H1 (cell line): ENCODE measurements at places on chromosomes 7 and 10. TPM values are rescaled to one million over a fixed set of nuclear protein-coding genes. Genes with fewer than 3 reads are reported as not detected.

- no peaks in the 10 kb centered on the region for H3K27me3 ChIP-seq
- peak overlapping the region; percentile 60 for H3K27ac ChIP-seq
- no peak for DNase-seq
- H3K4me3 ChIP-seq, result no peak overlapping the region
- H3K4me1 ChIP-seq, result peaks cover 27% of the 10 kb centered on the region
Observed at GRCh38 chr7:148395990-148396716, 194.4 kb upstream of the C7orf33 start.

GRCh38 chr10:42768581-42769152, 13.9 kb upstream of the BMS1 start:
- no peak overlapping the region for H3K4me3 ChIP-seq
- H3K4me1 ChIP-seq, result no peaks in the 10 kb centered on the region
- no peak overlapping the region for H3K27ac ChIP-seq
- H3K36me3 ChIP-seq, result no peaks in the 10 kb centered on the region
- H3K27me3 ChIP-seq, result no peaks in the 10 kb centered on the region; the same call in 1 of the 2 replicates

- H3K4me1 ChIP-seq, result peaks cover 1% of the 10 kb centered on the region; the same call in 1 of the 2 replicates
- H3K36me3 ChIP-seq, result no peaks in the 10 kb centered on the region
- no peak overlapping the region for H3K4me3 ChIP-seq
- no peak for DNase-seq
Observed at GRCh38 chr10:89213191-89213808, 6.2 kb upstream of the CH25H start.

GRCh38 chr7:29035044-29035740, 77.1 kb upstream of the TRIL start:
- no peak for DNase-seq
- H3K27me3 ChIP-seq, result no peaks in the 10 kb centered on the region
- H3K27ac ChIP-seq, result no peak overlapping the region

DNA sequence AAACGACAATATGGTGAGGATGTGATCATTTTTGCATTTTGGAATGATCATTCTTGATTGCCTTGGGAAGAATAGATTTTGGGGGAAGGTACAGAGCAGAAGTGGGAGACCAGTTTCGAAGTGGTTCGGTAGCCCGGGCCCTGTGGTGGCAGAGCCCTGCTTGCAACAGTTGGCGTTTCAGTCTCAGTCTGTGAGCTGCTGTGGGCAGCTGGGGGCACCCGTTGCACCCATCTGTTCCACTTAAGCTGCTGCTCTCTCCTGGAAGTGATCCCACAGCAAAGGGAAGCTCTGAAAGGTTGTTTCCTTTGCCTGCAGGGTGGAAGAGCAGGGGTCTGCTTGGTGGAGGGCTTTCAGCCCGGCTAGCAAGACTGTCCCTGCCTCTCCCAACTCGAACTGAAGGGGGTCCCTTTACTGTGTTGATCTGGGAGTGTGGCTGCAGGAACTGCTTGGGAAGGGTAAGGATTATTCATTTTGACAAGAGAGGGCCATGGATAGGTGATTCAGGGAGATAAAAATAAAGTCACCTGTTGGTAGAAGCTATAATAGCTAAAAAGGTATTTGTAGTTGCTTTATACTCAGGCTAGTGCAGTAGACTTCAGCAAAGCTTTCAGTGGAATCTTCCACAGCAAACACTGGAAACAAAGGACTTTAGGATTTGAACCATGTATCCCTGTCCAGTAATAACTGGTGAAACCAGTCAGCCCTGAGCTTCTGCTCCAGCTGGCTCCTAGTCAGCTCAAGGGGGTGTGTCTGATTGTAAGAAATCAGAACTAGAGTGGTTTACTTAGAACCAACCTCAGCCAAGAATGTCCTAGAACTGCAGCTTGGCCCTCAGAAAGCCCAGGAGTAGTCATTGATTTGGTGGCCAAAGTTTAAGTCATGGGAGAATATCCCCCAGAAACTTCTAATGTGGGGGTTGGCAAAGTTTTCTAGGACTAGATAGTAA, 53.1 kb upstream of the PDCD4 start:
- H3K4me3 ChIP-seq, result no peak overlapping the region
- no peaks in the 10 kb centered on the region for H3K27me3 ChIP-seq
- H3K4me1 ChIP-seq, result peaks cover 16% of the 10 kb centered on the region
- no peaks in the 10 kb centered on the region for H3K36me3 ChIP-seq
- no peak overlapping the region for H3K27ac ChIP-seq

- no peaks in the 10 kb centered on the region for H3K36me3 ChIP-seq
- no peak overlapping the region for H3K27ac ChIP-seq
- no peaks in the 10 kb centered on the region for H3K4me1 ChIP-seq
- DNase-seq, result no peak
Observed at GRCh38 chr10:119373294-119374102, 166.1 kb downstream of the GRK5 start.

GRCh38 chr10:120460186-120460585, 3.2 kb downstream of the PLPP4 start:
- no peak overlapping the region for H3K27ac ChIP-seq
- peaks cover 7% of the 10 kb centered on the region for H3K4me1 ChIP-seq
- DNase-seq, result no peak
- H3K36me3 ChIP-seq, result peaks cover 2% of the 10 kb centered on the region; the same call in 1 of the 2 replicates

GRCh38 chr7:38153515-38153914, 24.5 kb upstream of the STARD3NL start:
- no peaks in the 10 kb centered on the region for H3K36me3 ChIP-seq
- H3K4me3 ChIP-seq, result no peak overlapping the region
- no peak overlapping the region for H3K27ac ChIP-seq
- no peaks in the 10 kb centered on the region for H3K4me1 ChIP-seq
- no peak for DNase-seq
- H3K27me3 ChIP-seq, result no peaks in the 10 kb centered on the region

DNA sequence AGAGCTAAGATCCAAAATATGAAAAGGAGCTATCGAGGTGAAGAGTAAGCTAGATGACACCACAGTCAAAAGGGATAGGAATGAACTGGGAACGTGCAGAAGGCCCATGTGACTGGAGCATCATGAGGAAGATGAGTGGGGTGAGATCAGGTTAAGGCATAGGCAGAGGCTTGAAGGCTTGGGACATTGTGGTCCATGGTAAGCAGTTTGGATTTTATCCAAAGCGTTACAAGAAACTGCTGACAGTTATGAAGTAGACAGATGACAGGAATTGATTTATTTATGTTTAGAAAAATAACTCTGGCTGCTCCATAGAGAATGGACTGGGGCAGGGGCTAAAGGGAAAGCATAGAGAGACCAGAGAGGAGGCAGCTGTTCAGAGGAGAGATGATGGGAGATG, 18.1 kb upstream of the PANK1 start:
- H3K27ac ChIP-seq, result no peak overlapping the region
- no peaks in the 10 kb centered on the region for H3K4me1 ChIP-seq
- no peaks in the 10 kb centered on the region for H3K36me3 ChIP-seq
- H3K4me3 ChIP-seq, result no peak overlapping the region
- no peaks in the 10 kb centered on the region for H3K27me3 ChIP-seq
- no peak for DNase-seq

GRCh38 chr10:96691761-96692160, 28.6 kb downstream of the PIK3AP1 start:
- no peak for DNase-seq
- H3K4me1 ChIP-seq, result no peaks in the 10 kb centered on the region
- no peak overlapping the region for H3K4me3 ChIP-seq
- no peaks in the 10 kb centered on the region for H3K36me3 ChIP-seq

The ETV1 gene
- total RNA-seq, result 87.5 and 91.2 TPM in 2 replicates

The COX15 gene
- 35.9 and 36.6 TPM in 2 replicates for total RNA-seq

The ANKRD61 gene
- total RNA-seq, result 0.32 and 0.42 TPM in 2 replicates

The RTKN2 gene
- total RNA-seq, result 22.1 and 24.6 TPM in 2 replicates

The CCDC3 gene
- 3.7 and 3.8 TPM in 2 replicates for total RNA-seq

The PPP1R9A gene
- total RNA-seq, result 15.5 and 20.3 TPM in 2 replicates

The LIPM gene
- not detected in 2 replicates for total RNA-seq

The CDHR1 gene
- 8.7 and 10.5 TPM in 2 replicates for total RNA-seq
